ENCODE measurements at places on chromosomes 5 and 9.

DNA sequence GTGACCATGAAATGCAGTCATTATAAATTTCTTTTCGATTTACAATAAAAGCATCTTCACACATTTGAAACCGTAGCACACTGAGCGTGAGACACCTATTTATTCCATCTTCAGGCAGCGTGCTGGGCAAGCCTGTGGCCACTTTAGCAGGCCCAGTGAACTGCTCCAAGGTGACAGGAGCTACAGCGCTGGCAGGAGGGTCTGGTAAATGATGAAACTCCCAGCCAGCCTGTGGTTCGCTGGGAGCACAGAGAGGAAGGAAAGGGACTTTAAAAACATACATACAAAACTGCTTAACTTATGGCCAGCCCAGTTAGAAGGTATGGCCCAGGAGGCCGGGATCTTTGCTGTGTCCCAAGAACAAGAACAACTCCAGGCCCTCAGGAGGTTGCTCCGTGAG, 5.1 kb downstream of the RAPGEF1 start:
- no peak for DNase-seq

DNA sequence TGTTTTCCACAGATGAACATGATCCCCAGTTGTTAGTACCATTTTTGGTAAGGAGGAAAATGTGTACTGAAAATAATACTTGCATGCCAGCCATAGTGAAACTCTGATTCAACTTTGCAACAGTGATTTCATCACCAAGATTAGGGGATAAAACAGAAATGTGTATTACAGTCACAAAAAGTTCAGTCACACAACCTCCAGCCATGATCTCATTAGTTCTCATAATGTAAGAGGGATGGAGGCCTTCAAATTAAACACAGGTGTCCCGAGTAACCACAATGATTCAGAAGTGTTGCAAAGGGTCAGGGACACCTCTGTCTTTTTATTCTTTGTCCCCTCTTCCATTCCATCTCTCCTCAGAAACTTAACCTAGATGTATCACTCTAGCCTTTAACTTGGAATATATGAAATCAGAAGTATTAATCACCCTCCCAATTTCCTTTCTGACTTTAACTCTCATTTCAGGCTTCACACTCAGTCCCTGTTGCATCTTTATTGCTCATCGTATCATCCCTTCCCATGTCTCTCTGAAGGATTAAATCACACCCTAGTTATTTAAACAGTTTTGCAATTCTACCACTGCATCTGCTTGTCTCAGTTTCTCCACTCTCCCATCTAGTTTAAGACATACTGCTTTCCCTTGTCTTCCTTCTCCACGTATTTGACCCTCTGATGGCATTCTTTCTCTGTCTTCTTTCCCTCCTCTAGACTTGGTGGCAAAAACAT, 291.2 kb downstream of the ADAMTS6 start:
- DNase-seq, result no peak

DNA sequence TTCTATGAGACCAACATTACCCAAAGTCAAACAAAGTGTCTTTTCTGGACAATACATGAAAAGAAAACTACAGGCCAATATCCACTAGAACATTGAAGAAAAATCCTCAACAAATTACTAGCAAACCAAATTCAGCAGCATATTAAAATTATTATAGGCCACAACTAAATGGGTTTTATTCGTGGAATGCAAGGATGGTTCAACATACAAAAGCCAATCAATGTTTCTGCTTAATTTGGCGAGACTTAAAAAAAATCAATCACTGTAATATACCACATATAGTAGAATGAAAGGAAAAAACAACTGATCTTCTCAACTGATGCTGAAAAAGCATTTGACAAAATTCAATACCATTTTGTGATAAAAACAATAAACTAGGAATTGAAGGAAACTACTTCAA, 51.8 kb upstream of the FNIP1 start:
- no peak for DNase-seq

DNA sequence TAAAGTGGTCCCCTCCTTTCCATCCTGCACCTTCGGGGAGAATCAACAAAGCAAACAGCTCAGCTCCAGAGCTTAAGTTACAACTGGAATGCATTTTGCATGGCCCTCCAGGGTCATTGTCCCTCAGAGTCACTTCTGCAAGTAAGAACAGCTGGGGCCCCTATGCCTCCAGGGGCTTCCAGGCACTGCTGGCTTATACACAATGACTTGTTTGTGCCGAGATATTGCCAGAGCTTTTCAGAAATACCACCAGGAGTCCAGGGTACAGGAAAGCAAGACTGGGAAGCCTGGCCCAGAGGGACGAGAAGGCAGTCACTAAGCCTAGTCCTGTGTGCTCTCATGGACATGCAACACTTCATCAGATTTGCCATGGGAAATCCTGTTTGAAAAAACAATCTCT, 11.3 kb downstream of the FRMD3 start:
- no peak for DNase-seq

GRCh38 chr5:180908998-180909731, 10.2 kb downstream of the BTNL8 start:
- no peak for DNase-seq

- no peak for DNase-seq
These were observed 77.7 kb downstream of the FOXD1 start for GRCh38 chr5:73370640-73371583.

DNA sequence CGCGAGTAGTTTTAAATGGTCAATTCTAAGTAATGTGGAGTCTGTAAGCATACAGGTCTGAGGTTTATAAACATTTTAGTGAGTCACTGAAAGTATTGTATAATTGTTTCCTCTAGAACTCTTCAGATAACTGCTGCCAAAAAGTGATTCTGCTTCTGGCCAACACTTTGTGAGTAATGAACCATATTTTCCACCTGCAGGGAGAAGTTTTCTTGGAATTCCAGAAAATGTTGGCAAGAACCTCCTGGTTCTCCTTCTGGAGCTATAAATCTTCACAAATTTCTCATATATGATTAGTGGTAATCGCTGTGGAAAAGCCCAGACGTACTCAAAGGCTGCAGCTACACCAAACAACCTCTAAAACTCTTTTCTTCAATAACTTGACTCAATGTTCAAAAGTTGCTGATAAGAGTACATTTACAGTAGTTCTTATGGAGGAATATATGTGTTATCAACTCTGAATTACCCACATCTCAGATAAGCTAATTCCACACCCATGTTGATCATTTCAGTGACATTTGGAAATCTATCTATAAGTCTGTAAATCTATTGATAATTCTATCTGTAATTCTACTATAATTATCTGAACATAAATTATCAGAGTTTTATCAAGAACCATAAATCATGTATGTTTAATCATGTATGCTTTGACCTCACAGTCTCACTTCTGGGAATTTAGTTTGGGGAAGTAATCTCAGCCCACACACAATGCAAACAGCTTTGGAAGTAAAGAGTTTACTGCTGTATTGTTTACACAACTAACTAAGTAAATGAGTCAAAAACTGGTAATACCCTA, 74.1 kb downstream of the FNBP1 start:
- no peak for DNase-seq

GRCh38 chr5:138386290-138386689, 33.8 kb downstream of the KDM3B start:
- DNase-seq, result no peak

- no peak for DNase-seq
These were observed 1.1 kb upstream of the BRD3 start for GRCh38 chr9:134068744-134069479.

DNA sequence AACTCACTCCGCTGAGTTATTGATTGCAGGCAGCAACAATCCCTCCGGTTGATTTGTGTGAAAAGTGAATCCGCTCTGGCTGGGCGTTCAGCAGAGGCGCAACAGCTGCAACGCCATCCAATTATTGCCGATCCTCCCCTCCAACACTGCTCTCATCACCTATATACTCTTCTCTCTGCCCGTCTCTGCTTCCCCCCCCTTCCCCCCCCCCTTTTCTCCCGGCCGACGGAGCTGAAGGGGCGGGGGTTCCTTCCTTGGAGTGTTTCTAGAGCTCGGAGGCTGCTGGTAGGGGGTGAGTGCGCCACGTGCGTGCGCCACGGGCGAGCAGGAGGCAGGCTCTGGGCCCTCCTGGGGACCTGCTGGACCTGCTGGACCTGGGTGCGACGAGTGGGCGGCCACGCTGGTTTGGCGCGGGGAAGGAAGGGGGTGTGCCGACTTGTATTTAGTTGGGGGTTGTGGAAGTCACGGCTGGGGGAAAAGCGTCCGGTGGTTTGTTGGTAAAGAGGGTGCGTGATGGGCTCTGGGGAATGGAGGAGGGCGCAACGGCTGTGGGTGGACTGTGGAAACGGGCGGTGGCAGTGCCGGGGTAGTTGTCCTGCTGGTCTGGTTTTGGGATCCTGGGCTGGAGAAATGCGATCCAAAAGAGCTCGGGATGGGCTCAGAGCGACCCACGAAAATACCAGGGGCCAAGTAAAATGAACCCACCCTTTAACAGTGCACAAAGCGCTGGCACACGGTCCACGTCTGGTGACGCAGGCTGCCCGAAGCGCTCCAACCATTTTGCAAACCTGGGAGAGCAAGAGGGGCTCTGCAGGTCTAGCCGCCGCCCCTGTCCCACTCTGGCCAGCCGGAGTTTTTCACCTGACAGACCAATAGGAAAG, 6.4 kb upstream of the MEF2C start:
- DNase-seq, result no peak

DNA sequence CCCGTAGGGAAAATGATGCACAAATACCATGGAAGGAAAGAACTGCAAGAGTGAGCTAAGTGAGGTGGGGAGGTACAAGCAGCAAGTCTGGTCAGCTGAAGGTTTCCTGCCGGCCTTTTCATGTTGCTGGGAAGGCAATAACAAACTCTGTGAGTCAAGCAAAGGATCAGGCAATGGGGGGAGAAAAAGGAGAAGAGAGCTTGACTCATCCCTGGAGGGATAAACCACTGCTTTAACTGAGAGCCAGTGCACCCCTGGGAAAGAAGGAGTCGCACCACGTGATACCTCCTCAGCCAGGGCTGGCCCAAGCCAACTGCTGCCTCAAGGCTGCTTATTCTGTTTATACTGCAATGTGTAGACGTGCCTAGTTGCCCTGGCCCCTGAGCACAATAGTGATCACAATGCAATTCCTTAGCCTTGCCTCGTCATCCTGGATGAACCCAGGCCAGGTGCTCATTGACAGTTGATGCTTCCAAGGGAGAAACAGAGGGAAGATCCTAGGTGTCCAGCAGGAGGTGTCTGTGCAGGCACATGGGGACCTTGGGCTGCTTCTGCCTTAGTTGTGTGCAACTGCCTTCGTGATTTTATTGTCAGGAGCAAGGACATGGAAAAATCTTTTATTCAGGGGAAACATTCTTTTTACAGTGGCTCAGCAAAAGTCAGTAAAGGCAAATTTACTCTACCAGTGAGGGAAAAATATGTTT, 203.0 kb upstream of the TUT7 start:
- no peak for DNase-seq

DNA sequence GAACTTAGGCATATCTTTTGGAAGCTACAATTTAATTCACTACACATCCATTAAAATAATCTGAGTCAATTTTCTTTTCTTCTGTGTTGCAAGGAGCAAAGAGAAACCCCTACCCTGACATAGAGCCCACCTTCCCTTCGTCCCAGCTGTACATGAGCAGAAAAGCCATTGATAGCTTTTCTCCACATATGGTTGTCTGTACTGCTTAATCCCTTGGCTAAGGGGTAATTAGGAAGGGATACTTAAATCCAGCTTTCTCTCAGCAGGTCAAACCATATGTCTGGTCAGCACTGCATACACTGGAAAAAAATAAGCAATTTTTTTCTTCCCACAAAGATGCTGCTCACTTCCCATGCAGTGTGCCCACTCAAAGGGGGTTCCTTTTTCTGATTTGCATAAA, 94.7 kb upstream of the RAD23B start:
- no peak for DNase-seq

- DNase-seq, result no peak
These were observed 731 bp downstream of the PRR16 start for GRCh38 chr5:120464627-120465435.

GRCh38 chr9:120741701-120742100, 27.4 kb upstream of the MEGF9 start:
- no peak for DNase-seq

- DNase-seq, result no peak
These were observed 158.0 kb downstream of the PALM2AKAP2 start for GRCh38 chr9:109937861-109938453.

DNA sequence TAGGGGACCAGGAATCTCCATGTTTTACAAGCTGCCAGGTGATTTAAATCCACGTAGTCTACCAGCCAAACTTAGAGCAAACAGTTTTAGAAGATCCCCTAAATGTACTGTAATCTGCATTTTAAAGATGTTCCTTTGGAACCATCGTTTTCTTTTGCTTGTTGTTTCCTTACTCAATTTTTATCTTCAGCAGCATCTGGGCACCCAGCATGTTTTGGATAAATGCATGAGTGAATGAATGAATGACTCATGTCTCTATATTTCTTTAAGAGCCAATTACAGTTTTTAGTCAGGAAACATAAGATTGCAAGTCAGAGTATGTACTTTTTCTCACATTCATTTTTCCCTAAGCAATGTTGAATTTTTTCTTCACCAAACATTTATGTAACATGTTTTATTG, 123.0 kb downstream of the HACD4 start:
- DNase-seq, result no peak

DNA sequence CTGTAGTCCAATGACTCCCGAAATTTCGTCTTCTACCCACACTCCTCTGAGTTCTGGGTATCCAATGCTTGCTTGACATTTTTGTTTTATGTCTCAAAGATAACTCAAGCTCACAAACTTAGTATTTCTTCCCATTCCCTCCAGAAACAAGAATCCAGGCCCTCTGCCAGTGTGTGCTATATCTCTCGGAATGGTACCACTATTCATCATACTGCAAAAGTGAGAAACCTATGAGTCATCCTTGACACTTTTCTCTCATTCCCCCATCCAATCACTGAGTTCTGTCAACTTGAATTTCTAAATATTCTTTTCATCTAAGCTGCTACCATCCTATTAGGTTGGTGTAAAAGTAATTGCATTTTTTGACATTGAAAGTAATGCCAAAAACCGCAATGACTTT, 9.8 kb downstream of the SLC12A2 start:
- no peak for DNase-seq

DNA sequence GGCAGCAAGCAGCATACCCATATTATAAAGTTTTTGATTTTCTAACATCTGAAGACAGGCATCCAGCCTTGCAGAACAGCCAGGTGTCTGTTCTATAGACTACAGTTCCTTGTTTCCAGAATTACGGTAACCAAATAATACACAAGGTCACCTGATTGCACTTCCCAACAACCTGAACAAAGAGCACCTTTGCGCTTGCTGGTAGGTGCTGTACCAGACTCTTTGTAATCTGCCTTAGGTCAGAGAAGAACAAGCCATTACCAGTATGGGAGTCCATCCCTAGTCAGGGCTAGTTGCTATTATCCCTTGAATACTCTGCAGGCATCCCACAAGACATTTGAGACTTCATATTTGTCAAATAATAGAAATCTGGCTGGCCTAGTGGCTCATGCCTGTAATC, 256.2 kb downstream of the ARRDC3 start:
- DNase-seq, result no peak

- no peak for DNase-seq
These were observed 60.2 kb downstream of the SECISBP2 start for GRCh38 chr9:89378541-89378940.

- no peak for DNase-seq
These were observed 54.7 kb downstream of the SEMA4D start for GRCh38 chr9:89442981-89443814.

- DNase-seq, result no peak
These were observed 364.4 kb upstream of the RIOK2 start for GRCh38 chr5:97547430-97547829.

GRCh38 chr5:81246697-81247096, 13.6 kb downstream of the CKMT2 start:
- no peak for DNase-seq

GRCh38 chr9:79213417-79214125, 358.2 kb upstream of the TLE4 start:
- DNase-seq, result no peak

- no peak for DNase-seq
These were observed 121.5 kb upstream of the SPRY4 start for GRCh38 chr5:142446131-142446959.

- no peak for DNase-seq
These were observed 88.0 kb downstream of the FEM1C start for GRCh38 chr5:115456539-115457040.

All from activated naive CD8-positive, alpha-beta T cell treated with anti-CD3 and anti-CD28 coated beads, Interleukin-2, amount 50 U/mL, for 16 hours (primary cell).